ENCODE measurements at places on chromosomes 11 and 22.

DNA sequence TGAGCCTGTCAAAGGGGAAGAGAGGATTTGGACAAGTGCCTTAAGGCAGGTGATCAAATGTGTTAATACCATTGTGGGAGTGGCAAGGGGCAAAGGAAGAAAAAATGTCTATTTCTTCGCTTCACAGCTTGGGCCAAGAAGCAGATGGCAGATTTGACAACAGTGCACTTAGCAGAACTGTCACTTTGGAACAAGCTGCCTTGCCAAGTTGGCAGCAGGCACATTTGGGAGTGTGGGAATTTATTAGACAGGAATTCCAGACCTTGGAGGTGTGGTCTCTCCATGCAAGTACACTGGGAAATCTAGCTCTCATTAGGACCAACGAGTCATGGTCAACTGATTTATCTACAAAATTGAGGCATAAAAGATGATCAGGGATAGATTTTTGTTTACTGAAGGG, 265.1 kb downstream of the NELL1 start:
- no peak for DNase-seq

DNA sequence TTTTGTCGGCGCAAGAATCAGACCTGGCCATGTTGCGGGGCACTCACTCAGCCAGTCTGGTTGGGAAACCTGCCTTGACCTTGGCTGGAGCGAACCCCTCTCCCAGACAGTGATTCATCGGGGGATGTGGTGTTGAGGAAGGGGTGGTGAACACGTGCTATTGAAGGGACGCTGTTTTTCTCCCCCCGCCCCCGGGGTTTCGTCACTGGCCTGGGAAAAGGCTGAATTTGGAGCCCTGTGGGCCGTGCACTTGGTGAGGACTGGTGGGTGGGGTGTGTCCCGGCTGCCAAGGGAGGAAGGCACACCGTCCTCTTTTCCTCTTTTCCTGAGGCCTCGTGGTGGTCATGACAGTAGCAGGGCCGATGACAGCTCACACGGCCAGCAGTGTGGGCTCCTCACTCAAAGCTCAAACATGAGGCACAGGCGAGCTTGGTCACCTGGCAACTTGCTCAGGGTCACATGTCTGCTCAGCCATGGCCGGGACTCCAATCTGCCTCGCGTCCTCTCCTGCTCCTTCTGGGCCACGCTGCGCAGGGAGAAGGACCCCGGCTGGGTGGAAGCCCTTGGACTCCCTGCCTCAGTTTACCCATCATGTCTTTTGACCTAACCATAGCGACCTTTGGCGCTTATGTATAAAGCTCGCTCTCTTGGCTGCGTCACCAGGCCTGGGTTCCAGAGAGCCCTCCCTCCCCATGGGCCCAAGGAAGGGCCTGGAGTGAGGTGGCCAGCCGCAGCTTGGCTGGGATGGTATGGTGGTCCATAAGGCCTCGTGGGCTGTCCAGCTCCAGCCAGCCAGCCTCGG, 49.4 kb downstream of the SMIM38 start:
- DNase-seq: no peak

- DNase-seq: no peak
These were observed 3.3 kb upstream of the CRACR2B start for GRCh38 chr11:824292-824880.

GRCh38 chr11:128210148-128210940, 377.0 kb downstream of the ETS1 start:
- peak; percentile 94 for DNase-seq

DNA sequence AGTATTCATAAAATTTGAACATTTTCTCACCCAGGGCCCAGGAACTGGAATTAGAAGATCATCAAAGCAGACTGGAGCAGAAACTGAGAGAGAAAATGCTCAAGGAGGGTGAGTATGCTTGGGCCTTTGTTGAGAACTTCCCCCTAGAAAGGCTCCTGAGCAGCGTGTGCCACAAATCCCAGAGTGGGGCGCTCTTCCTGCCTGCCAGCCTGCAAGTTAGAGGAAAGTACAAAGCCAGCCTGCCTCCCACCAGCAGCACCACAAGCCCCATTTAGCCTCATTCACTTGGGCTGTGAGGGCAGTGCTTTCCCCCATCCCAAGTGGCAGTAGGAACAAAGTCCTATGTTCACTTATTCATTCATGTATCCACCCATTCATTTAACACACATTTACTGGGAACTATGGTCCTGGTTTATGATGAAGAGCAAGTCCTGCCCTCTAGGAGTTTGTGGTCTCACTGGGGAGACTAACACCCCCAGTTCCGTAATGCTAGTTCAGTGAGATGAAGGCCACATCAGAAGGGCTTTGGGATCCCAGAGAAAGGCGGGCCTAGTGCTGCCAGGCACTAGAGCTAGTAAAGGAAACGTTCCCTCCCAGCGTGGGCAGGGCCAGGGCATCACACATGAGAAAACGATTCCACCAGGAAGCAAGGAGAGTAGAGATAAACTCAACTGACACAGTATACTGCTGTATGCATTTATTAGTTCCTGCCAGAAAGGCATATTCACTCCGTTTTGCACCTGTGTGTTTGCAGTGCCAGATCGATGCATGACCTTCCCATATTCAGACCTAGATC, 22.4 kb upstream of the PARVA start:
- DNase-seq: no peak

GRCh38 chr11:105109855-105110687, 29.5 kb downstream of the CARD18 start:
- DNase-seq: peak; percentile 63

- DNase-seq: peak; percentile 80
These were observed 16.9 kb upstream of the SPTY2D1 start for GRCh38 chr11:18650859-18651557.

DNA sequence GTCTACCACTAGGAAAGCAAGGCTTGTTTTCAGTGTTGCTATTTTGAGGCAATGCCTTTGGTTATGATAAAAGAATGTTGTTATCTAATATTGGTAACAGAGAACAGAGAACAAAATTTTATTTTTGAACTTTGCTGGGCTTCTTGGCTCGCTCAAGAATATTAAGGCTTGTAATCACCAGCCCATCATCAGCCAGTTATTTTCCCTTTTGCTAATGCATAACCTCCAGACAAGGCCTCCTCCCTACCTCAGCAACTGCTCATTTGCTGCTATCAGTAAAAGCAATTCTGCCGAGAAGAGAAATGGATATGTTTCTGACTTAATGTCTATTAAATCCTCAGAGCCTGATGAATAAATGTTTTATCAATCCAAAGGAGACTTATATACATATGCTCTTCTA, 8.9 kb downstream of the MTMR2 start:
- DNase-seq: no peak

DNA sequence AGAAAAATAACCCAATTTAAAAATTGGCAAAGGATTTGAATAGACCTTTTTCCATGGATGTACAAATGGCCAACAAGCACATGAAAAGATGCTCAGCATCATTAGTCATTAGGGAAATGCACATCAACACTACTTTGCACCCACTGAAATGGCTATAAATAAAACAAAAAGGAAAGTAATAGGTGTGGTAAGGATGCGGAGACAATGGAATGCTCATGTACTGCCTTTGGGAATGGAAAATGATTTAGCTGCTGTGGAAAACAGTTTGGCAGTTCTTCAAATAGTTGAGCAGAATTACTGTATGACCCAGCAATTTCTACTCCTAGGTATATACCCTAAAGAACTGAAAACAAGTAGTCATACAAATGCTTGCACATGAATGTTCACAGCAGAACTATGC, 37.4 kb downstream of the LARGE2 start:
- DNase-seq: no peak

DNA sequence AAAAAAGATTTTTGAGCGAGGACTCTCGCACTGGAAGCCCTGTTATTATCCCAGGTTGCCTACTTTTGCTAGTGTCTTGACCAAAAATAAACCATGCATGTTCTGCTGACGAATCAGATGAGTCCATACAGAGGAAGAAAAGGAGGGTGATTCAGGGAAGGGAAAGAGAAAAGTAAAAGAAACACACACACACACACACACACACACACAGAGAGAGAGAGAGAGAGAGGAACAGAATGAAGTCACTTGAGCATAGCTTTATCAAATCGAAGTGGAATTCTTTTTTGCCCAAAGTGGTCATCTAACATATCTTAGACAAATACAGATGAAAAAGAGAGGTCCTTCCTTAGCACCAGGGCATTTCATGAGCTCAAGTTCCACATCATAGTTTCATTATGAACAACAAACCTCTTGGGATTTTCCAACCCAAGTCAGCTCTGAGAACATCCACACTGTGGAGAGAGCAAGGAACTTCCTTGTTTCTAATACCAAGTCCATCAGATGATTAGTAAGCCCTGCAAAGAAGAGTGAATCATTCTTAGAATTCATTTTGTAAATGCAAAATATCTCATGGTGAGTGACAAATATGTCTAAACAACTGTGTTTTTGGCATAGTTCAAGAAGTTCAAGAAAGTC, 7.7 kb upstream of the MMP12 start:
- peak; percentile 33 for DNase-seq

DNA sequence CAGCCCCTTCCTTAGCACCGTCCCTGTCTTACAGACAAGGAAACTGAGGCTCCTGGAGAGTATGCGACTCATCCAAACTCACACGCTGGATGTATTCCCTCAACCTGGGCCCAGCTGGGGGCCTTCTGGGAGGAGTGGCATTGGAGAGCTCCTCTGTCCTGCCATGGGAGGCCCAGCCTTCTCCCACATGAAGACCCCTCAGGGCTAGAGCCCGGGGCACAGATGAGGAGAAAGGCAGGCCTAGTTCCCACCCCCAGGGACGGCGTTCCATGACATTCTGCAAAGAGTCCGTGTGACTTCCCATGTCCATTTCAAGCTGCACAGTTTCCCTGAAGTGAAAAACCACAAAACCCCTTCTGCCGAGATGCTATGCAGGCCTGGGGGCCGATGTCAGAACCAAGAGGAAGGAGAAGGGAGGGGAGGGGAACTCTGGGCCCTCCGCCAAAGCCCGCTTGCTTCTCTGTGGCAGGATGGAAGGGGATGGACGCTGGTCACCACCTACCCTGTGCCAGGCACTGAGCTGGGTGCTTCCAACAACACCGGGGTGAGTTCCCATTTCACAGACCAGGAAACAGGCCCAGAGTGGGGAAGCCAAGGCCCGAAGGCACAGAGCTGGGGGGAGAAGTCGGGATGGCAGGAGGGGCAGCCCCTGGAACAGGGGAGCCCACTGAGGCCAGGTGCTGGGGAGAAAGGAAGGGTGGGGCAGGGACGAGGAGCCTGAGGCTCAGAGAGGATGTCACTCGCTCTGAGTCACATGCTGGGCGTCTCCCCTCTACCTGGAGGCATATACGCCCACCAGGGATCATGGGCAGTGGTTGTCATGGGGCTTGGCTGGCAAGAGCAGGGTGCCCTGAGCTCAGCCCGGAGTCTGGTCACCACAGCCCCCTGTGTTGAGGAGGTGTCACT, 15.7 kb downstream of the RAC2 start:
- DNase-seq: peak; percentile 37

- no peak for DNase-seq
These were observed at the start of gene SEC14L3 for GRCh38 chr22:30471616-30472318. Gene SEC14L3 (minus strand): TSS chr22:30472017. CDS start chr22:30471958, 59 bp downstream.

DNA sequence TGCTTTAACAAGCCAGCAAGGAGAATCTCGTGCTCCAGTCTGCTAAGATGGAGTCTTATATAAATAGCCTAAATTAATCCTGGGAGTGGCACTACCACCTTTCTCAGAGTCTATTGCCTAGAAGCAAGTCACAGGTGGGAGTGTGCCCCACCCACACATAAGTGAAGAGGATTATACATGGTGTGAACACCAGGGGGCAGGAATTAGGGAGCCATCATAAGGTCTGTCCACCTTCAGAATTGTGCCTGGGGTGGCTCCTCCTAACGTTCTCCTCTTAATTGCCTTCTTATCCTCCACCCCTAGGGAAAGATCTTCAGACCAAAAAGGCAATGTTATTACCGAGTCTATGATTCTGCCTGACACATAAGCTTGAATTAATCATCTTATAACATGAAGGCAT, 276.8 kb upstream of the SESN3 start:
- DNase-seq: no peak
